ENCODE measurements at places on chromosomes 4 and X.

- no peak for DNase-seq
These were observed 45.4 kb upstream of the CTAG2 start for GRCh38 chrX:154698630-154699248.

GRCh38 chr4:127261476-127261875 is 371.3 kb upstream of the INTU start:
- no peak for DNase-seq

DNA sequence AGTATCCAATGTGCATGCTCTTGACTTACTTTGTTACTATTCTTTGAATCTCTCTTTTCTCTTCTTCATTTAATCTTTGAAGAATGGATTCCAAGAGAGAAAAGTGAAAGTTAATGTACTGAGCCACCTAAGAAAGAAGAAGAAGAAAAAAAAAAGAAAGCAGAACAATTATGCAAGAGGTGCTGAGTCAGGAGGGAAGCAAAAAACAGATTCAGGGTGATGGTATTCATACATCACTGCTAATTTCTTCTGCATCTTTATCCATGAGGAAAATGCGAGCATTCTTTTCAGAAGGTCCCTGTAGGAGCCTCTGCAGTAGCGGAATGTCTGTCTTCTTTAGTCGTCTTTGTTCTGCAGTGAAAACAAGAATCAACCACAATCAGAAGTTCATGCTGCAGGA is 43.9 kb downstream of the RASSF6 start:
- no peak for DNase-seq

DNA sequence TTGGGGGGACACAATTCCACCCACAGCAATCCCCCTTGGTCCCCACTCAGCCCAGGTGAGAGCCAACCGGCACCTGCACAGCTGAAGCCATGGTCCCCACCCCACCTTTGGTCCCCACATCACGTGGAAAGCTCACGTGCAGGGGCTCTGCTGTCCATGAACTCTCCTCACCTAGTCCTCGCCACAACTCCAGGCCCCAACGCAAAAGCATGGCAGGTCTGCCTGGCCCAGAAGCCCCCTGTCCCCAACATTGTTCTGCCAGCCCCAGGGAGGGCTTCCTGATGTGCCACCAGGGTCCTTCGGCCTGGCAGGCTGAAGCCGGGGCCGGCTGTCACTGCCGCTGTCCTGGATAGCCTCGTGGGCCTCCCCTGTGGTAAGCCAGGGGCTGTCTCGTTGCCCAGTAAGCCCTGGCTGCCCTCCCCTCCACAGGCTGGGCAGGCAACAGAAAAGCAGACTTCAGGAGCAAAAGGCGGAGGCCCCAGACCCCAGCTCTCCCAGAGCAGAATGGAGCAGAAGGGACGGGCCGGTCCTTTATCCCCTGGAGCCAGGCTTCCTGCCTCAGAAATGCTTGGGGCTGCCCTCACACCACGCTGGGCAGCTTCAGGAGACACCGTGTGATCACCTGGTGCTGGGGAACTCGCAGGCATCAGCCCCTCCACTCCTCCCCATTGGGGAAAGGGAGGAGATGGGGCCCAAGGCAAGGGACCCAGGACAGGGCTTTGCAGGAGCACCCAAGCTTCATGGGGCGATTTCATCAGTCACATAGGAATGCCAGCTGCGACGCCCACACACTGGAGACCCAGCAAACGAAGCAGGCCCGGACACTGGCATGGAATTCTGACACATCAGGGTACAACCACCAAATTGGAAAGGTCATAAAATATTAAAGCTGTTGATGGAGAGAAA is 103.7 kb downstream of the ADRA2C start:
- DNase-seq = no peak

- DNase-seq = no peak
These were observed 35.2 kb upstream of the PHEX start for GRCh38 chrX:21996872-21997455.

DNA sequence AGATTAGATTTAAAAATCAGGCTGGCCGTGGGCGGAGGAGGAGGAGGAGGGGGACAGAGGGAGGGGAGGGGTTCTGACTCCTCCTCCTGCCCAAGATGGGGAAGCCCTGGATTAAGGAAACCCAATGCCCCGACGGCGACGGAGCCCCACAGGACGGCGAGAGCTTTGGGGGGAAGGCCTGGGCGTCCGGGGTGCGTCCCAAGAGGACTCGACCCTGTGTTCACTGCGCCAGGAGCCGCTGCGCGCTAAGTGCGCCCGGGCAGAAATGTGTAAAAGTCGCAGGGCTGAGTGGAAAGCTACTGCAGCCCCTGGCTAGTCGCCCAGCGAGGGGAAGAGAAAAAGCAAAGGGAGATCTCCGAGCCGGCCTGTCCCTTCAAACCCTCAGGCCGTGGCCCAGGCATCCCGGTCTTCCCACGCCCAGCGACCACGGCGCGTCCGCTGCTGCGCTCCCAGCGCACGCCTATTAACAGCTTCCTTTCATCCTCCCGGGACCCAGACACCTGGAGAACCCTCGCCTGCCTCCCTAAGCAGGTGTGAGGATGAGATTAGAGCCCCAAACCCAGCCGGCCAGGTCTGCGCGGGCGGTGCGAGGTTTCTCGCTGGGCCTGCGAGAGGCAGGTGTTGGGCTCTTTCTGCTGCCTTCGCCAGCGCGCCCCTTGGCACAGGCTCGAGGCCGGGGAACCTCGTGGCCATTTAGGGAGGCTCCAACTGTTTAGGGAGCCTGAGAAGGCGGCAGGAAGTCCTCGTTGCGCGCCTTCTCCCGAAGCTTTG is 1.4 kb upstream of the RPS6KA3 start:
- DNase-seq = peak; percentile 20

DNA sequence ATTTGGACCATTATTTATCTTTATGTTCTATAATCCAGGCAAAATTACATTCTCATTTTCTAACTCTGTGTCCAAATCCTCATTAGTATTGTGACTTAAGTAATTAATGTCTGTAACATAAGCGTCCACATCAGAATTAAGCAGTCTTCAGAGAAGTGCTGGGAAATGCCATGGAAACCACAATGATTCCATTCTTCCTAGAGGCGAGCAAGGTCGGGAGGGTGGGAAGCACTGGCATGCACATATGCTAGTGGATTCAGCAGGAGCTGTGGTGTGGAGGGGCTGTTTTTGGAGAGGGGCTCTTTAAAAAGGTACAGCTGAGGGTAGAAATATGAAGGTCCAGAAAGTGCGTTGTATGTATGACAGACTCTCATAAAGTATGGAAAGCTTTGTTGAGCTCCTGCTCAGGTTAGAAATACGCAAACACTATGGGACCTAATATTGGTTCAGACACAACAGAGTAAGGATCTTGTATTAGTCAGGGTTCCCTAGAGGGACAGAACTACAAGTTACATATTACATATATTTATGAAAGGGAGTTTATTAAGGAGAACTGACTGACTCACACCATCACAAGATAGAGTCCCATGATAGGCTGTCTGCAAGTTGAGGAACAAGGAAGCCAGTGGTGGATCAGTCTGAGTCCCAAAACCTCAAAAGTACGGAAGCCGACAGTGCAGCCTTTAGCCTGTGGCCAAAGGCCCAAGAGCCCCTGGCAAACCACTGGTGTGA is 61.5 kb downstream of the GLRA2 start:
- DNase-seq = no peak

GRCh38 chr4:149897783-149898182 is 82.1 kb upstream of the IQCM start:
- no peak for DNase-seq
